ENCODE measurements at places on chromosomes 7 and 10. TPM values are rescaled to one million over a fixed set of nuclear protein-coding genes. Genes with fewer than 3 reads are reported as not detected.
A peak's percentile ranks its signal among the peaks of the same experiment; 100 is the strongest.

DNA sequence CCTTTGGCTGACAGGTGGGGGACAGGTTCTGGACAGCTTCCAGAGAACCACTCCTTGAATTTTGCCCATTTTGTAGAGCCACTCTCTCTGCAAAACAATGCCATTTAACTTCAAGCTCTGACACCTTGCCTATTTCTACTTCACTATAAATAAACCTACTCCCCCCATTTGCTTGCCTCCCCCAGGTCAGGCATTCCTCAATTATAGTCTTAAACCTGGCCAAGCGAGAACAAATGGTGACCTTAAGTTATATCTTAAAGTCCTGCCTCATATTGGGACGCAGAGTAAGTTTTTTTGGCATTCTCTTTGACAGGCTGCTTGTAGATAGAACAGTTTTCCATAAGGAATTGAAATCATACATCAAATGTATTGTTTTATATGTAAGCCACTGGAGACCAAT, 706.9 kb downstream of the LRMDA start:
- no peak for DNase-seq

Gene SPDYE9
- total RNA-seq, result not detected

GRCh38 chr7:135273581-135273980, 39.9 kb downstream of the STRA8 start:
- DNase-seq, result peak; percentile 33

Gene SNCG
- total RNA-seq, result 9.3 TPM

Measured in cardiac septum (tissue), 1 donor.